Dorsolateral prefrontal cortex (tissue), 122 donors: ENCODE measurements at places on chromosomes 12 and 14.

GRCh38 chr14:55085060-55085660, 33.7 kb downstream of the MAPK1IP1L start:
- DNase-seq: no peak

DNA sequence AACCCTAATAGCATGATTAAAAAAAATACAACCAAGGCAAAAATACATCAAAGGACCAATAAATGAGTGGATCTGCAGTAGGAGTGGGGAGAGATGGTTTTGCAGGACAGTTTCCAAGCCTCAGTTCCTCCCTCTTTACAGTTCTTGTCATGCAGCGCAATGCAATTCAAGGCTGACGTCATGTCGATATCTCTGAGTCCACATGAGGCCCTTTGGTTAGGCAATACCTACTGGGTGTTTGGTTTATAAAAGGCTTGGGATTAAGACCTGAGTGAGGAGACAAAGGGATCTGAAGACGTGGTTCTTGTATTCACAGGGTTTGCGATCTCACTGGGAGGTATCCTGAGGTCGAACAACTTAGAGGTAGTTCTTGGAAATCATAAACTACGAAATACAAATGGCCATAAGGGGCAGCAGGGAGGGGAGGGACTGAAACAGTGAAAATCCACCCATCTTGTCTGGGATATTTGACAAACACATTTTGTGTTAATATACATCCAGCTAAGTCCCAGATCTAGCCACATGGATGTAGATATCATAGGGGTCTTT, 441.0 kb downstream of the FUT8 start:
- no peak for DNase-seq

DNA sequence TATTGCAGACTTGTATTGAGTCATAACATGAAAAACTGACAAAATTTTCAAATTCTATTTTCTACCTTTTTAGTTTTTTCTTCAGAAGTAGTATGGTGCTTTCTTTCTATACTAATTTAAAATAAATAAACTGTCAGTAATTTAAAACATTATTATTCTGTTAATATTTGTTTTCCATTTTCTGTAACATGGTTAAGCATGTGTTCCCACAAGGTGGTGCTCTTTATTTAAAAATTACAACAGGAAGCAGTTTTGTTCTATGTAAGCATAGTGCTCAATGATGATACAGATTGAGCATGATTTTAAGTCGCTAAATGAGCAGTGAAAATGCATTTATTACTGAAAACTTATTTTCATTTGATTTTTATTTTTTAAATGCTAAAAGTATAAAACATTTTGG, 114.6 kb downstream of the PPFIA2 start:
- no peak for DNase-seq

GRCh38 chr12:93832131-93832530, 155.0 kb downstream of the CRADD start:
- DNase-seq: no peak

DNA sequence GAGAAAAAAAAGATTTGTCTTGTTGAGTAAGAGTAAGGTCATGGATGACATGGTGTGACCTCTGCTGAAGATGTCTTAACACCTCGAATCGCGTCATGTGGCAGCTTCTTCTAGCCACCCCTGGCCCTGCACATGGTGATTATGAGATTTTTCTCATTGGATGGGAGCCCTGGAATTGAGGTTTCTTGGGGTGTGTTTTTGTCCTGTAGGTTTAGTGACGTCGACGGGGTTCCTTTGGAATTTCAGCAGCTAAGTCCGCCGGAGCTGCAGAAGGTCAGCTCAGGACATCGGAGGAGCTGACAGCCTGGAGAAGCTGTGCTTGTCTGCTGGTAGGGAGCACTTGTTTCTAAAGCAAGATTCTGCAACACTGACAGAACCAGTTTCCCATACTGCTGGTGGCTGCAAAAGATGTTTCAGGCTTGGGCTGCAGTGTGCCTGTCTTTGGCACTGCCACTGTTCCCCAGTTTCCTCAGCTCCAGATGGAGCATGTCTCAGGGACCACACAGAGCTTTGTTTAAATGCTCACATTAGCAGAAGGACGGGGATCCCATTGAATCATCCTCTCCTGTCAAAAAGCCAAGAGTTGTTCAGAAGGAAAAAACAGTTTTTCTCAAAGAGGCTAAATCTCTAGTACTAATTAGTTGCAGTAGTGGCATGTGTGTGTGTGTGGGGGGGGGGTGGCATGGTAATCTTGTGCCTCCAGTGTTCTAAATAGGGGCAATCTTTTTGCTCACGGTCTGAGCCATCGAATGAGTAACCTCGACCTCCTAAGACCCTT, 5.2 kb upstream of the FOS start:
- no peak for DNase-seq

- no peak for DNase-seq
These were observed 123.1 kb downstream of the DERA start for GRCh38 chr12:16034136-16034817.

DNA sequence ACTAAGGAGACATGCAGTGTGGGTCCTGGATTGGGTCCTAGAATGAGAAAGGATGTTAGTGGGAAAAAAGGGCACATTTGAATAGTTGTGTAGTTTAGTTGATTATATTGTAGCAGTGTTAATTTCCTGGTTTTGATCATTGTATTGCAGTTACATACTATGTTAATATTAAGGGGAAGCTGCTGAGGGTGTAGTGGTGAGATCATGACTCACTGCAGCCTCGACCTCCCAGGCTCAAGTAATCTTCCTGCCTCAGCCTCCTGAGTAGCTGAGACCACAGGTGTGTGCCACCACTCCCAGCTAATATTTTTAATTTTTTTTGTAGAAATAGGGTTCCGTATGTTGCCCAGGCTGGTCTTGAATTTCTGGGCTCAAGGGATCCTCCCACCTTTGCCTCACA, 21.7 kb downstream of the BORCS5 start:
- no peak for DNase-seq

DNA sequence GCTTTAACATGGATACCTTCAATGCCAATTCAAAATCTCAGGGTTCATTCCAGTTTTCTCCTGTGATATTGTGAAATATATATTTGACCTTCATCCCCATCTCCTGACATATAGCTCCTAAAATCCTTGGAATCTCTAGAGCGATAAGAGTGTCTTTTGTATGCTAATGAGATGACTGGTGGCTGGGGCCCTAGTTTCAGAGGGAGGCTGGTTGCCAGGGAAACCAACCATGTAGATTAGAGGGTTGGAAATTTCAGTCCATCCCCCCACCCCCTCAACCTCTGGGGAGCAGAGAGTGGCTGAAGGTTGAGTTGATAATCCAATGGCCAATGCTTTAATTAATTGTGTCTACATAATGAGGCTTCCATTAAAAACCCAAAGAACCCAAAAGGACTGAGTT, 59.4 kb downstream of the SDR9C7 start:
- DNase-seq: no peak

DNA sequence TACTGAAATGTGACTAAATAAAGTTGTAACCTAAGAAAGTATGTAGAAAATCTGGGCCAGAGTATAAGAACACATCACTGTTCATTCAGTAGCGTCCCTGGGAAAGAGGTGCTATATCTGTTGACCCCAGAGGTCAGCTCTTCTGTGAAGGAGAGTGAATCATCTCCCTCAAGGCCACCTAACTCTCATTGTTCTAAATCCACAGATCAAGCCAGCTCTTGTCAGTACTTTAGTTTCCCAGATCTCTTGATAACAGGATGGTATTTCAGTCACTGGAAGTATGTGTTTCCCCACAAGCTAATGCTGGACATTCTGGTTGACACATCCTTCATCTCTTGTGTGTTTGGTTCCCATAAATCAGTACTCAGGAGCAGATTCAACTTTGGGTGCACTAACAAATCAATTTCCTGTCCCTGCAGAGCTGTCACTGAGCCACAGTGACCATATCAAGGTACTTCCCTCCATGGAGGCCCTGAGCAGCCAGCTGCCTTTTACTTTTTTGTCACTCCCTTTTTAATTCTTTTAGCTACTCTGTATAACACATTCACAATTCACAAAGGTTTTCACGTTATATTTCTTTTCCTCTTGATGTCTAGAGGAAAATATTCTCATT, 7.8 kb downstream of the KRT1 start:
- DNase-seq: no peak

DNA sequence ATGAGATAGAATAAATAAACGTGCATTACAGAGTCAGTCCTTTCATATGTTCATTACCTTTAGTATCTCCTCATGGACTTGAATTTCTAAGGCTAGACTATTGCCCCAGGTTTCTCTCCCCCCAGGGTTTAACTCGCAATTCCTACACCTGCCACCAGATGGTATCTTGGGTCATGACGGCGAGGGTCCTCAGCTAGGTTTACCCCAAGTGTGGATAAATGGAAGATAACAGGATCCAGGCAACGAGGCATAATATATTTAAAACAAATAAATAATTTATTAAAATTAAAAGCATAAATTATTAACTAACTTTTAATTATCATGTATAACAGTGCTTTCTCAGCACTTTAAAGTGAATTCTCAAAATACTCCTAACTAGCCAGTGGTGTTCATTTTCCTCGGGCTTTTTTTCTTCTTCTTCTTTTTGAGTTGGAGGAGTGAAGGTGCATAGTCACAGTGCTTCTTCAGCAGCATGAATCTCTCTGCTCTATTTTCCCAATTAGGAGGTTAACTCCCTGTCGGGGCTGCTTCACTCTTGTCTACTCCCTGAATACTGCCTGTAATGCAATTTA, 243.5 kb upstream of the CAND1 start:
- DNase-seq: no peak

- no peak for DNase-seq
These were observed 36.4 kb upstream of the P2RX7 start for GRCh38 chr12:121096199-121096798.

- DNase-seq: no peak
These were observed 14.9 kb downstream of the SLC38A2 start for GRCh38 chr12:46357438-46358324.

DNA sequence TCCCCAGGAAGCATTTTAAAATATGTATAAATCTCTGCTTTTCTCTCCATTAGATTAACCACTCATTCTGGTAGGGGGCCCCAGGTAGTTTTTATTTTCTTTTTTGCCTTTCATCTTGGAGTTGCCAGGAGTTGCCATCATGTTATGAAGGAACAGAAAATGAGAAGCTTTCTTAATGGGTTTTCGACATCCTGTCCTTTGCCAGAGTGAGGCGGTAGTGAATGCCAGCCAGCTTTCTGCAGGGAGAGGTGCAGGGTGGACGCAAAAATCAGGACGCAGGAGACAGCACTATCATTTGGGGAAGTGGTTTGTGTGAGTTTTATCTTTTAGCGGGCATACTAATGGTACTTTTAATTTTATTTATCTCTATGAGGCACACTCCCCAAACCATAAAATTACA, 1.7 kb downstream of the RASSF8 start:
- no peak for DNase-seq

- DNase-seq: no peak
These were observed 80.6 kb upstream of the ETV6 start for GRCh38 chr12:11568762-11569478.

DNA sequence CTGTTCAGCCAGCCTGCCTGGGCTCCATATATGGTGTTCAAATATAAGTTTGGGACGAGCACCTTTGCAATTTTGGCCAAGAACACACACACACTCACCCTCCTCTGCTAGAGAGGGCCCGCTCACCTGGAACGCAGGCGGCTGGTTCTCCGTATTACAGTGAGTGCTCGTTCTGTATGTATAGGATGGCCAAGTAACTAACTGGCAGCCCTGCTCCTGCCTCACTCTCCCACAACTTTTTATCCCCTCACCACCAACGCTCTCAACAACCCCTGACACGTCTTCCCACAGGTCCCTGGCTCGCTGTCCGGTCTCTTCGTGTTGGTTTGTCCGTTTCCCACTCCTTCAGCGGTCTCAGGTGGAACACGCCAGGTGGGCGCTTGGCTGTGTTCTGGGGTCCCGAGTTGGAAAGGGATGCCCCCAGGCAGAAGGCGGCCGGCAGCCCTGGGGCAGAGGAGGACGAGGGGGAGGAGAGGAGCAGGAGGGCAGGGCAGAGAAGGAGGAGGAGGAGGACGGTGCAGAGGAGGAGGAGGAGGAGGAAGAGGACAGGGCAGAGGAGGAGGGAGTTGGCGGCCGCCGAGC, 398 bp upstream of the MSRB3 start:
- DNase-seq: no peak

- DNase-seq: no peak
These were observed 204.7 kb upstream of the PELI2 start for GRCh38 chr14:55913324-55914025.

- DNase-seq: no peak
These were observed 87.0 kb downstream of the SLC25A47 start for GRCh38 chr14:100410056-100410565.

GRCh38 chr12:14393751-14394150, 28.3 kb downstream of the ATF7IP start:
- no peak for DNase-seq

- DNase-seq: no peak
These were observed 331.2 kb upstream of the FBXO33 start for GRCh38 chr14:39763402-39763890.

GRCh38 chr12:25052196-25052913, 103.5 kb upstream of the BCAT1 start:
- no peak for DNase-seq

DNA sequence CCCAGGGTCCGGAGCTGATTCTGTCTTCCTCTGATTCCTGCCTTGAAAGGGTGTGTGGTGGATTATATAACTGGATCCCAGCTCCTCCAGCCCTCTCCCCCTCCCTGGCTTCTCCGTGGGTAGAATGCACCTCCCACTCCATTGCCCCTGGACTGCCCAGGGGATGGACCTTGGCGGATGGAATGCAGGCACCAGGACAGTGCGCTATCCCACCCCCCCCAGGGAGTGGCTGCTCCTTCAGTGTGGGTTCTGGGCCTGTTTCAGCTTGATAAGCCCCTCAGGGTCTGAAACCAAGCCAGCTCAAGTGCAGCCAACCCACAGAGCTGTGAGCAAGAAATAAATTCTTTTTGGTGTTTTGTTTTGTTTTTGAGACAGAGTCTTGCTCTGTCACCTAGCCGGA, 112.4 kb upstream of the TMEM132D start:
- DNase-seq: no peak

DNA sequence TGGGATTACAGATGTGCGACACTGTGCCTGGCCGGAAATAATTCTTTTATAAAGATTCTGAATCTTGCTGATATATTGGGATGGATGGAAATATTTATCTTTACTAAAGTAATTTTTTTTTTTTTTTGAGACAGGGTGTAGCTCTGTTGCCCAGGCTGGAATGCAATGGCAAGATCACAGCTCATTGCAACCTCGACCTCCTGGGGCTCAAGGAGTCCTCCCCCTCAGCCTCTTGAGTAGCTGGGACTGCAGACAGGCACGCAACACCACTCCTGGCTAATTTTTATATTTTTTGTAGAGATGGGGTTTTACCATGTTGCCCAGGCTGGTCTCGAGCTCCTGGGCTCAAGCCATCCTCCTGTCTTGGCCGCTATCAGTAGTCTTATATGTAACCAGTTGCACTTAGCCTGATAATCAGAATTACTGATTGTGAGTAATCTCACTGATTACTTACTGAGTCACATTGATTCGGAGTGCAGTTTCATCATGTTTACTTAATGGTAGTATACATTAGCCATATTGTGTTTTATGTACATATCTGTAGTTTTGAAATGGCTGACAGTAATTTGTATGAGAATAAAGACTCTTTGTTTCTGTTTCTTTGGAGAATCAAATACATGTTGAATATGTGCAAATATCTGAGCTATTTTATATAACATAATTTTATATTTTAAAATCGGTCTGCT, 50.4 kb upstream of the LRTM2 start:
- DNase-seq: no peak
